ENCODE measurements at places on chromosomes 5 and 9. TPM values are rescaled to one million over a fixed set of nuclear protein-coding genes. Genes with fewer than 3 reads are reported as not detected.

REEP2 gene
- total RNA-seq, result 28.8 TPM

ANKRD55 gene
- total RNA-seq, result not detected

ADRA1B gene
- 3.8 TPM for total RNA-seq

CKMT2 gene
- total RNA-seq, result not detected

DRD1 gene
- not detected for total RNA-seq

PLPP7 gene
- total RNA-seq, result 4.4 TPM

TRAF1 gene
- total RNA-seq, result 2.6 TPM

SEPTIN8 gene
- 105 TPM for total RNA-seq

ARL14EPL gene
- total RNA-seq, result not detected

CSF1R gene
- total RNA-seq, result 0.13 TPM

SNAPC4 gene
- 9.0 TPM for total RNA-seq

TMOD1 gene
- total RNA-seq, result 0.13 TPM

PCDHB5 gene
- 1.5 TPM for total RNA-seq

CMYA5 gene
- under 0.01 TPM for total RNA-seq

FGFR4 gene
- total RNA-seq, result 15.8 TPM

TMEM171 gene
- total RNA-seq, result 9.1 TPM

SAXO1 gene
- total RNA-seq, result 0.51 TPM

ORM2 gene
- total RNA-seq, result not detected

FBXL7 gene
- total RNA-seq, result 9.6 TPM

NR5A1 gene
- total RNA-seq, result not detected

CTSV gene
- 3.7 TPM for total RNA-seq

MCCC2 gene
- total RNA-seq, result 28.9 TPM

CAMK2A gene
- total RNA-seq, result not detected

C9orf153 gene
- total RNA-seq, result not detected

STKLD1 gene
- 0.49 TPM for total RNA-seq

CBY3 gene
- 0.81 TPM for total RNA-seq

MLANA gene
- not detected for total RNA-seq

SPATA9 gene
- total RNA-seq, result not detected

THG1L gene
- 17.6 TPM for total RNA-seq

ZFP2 gene
- total RNA-seq, result 1.1 TPM

PRR7 gene
- 32.8 TPM for total RNA-seq

MYOT gene
- not detected for total RNA-seq
